Immature natural killer cell (primary cell): ENCODE measurements at places on chromosomes 12 and 14.

GRCh38 chr12:55743406-55744339, 751 bp downstream of the GDF11 start:
- H3K4me1 ChIP-seq: peaks cover 44% of the 10 kb centered on the region
- no peaks in the 10 kb centered on the region for H3K36me3 ChIP-seq
- peak overlapping the region; percentile 58 for H3K27ac ChIP-seq

DNA sequence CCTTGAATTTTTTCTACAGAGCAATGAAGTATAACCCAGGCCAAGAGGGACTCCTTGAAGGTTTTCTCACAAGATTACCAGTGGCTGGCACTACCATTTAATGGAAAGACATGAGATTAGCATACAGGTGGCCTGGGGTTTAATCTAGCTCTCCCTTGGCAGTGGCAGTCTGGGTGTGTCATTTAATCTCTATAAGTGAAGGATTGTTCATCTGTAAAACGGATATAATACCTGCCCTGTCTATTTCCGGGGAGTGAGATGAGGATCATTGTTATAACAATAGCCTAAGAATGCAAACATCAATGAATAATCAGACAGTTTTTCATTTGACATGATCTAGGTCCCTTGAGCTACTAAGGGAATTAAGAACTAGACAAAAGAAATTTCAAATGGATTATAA, 168.7 kb upstream of the CPNE8 start:
- no peak overlapping the region for H3K27ac ChIP-seq
- no peaks in the 10 kb centered on the region for H3K36me3 ChIP-seq
- DNase-seq: no peak
- H3K4me1 ChIP-seq: no peaks in the 10 kb centered on the region

- no peak for DNase-seq
- H3K36me3 ChIP-seq: no peaks in the 10 kb centered on the region
- H3K4me1 ChIP-seq: no peaks in the 10 kb centered on the region
- no peak overlapping the region for H3K27ac ChIP-seq
- no peak overlapping the region for H3K4me3 ChIP-seq
- no peaks in the 10 kb centered on the region for H3K27me3 ChIP-seq
Measured at GRCh38 chr12:58323676-58324075, 382.3 kb downstream of the ATP23 start.

DNA sequence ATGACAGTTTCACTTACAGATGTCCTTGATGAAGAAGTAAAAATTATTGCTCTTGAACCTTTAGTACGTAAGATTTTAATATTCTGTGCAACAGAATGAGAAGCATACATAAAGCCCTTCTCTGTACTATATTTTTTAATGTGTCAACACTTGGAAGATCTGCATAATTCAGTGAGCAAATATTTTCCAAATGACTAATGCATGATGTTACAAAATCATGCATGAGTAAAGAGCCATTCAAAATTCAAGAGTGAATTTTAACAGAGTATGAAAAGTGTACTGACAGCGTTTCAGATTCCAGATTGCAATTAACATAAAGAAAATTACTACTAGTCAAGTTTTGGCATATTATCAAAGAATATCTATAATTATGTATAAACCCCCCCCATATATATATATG, 101.4 kb upstream of the BBS10 start:
- no peaks in the 10 kb centered on the region for H3K27me3 ChIP-seq
- H3K27ac ChIP-seq: no peak overlapping the region
- H3K36me3 ChIP-seq: peaks cover 15% of the 10 kb centered on the region
- peaks cover 13% of the 10 kb centered on the region for H3K4me1 ChIP-seq

GRCh38 chr14:85535991-85536832, 6.3 kb downstream of the FLRT2 start:
- no peak for DNase-seq
- peaks cover 17% of the 10 kb centered on the region for H3K27me3 ChIP-seq
- peaks cover 30% of the 10 kb centered on the region for H3K4me1 ChIP-seq
- no peak overlapping the region for H3K4me3 ChIP-seq
- H3K27ac ChIP-seq: no peak overlapping the region

GRCh38 chr14:36522347-36522971, 2.4 kb upstream of the NKX2-1 start:
- DNase-seq: no peak
- H3K27me3 ChIP-seq: peaks cover 29% of the 10 kb centered on the region
- H3K4me1 ChIP-seq: peaks cover 6% of the 10 kb centered on the region
- H3K36me3 ChIP-seq: no peaks in the 10 kb centered on the region
- H3K4me3 ChIP-seq: no peak overlapping the region
- H3K27ac ChIP-seq: no peak overlapping the region

GRCh38 chr14:68947802-68948201, 31.3 kb downstream of the ACTN1 start:
- no peaks in the 10 kb centered on the region for H3K27me3 ChIP-seq
- H3K27ac ChIP-seq: no peak overlapping the region
- H3K4me3 ChIP-seq: no peak overlapping the region
- no peaks in the 10 kb centered on the region for H3K4me1 ChIP-seq

- H3K27me3 ChIP-seq: no peaks in the 10 kb centered on the region
- no peaks in the 10 kb centered on the region for H3K4me1 ChIP-seq
- DNase-seq: no peak
- H3K4me3 ChIP-seq: no peak overlapping the region
Measured at GRCh38 chr14:80056497-80056801, 154.9 kb downstream of the DIO2 start.
